NCI-H524 (cell line): ENCODE measurements at places on chromosomes 12 and 14.

- DNase-seq = no peak
These were observed 42.2 kb downstream of the PLEKHA5 start for GRCh38 chr12:19171731-19172130.

GRCh38 chr14:54649056-54649455 is 82.1 kb downstream of the SAMD4A start:
- DNase-seq = no peak

GRCh38 chr12:124440031-124440626 is 127.3 kb downstream of the NCOR2 start:
- DNase-seq = no peak

DNA sequence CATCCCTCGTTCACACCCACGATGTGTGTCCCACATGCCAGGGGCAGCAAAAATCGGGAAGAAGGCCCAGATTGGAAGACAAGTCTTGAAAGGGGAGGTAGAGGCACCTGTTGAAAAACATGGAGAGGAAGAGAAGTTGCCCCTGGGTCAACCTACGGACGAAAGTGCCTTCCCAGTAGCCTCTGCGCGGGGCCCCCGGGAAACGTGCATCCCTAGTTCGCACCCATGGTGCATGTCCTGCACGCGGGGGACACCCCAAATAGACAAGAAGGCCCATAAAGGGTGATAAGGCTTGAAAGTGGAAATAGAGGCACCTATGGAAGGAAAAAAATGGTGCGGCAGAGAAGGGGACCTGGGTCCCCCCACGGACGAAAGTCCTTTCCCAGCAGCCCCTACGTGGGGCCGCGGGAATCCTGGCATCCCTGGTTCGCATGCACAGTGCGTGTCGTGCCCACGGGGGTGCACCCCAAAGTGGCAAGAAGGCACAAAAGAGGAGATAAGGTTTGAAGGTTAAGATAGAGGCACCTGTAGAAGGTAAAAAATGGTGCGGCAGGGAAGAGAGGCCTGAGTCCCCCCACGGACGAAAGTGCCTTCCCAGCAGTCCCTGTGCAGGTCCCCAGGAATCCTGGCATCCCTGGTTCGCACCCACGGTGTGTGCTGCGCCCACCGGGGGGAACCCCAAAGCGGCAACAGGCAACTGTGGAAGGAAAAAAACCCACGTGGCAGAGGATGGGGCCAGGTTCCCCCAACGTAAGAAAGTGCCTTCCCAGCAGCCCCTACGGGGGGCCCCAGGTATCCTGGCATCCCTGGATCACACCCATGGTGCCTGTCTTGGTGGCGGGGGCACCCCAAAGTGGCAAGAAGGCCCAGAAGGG is 278.3 kb downstream of the ALG10 start:
- no peak for DNase-seq
